ENCODE measurements at places on chromosomes 2 and 18.
A peak's percentile ranks its signal among the peaks of the same experiment; 100 is the strongest.

- no peak for DNase-seq
Measured at GRCh38 chr2:233411162-233411561, 56.9 kb downstream of the DGKD start.

- DNase-seq: no peak
Measured at GRCh38 chr2:121082191-121082590, 202.8 kb downstream of the TFCP2L1 start.

- DNase-seq: peak; percentile 8
Measured at GRCh38 chr2:151518802-151519201, 109.1 kb downstream of the RIF1 start.

DNA sequence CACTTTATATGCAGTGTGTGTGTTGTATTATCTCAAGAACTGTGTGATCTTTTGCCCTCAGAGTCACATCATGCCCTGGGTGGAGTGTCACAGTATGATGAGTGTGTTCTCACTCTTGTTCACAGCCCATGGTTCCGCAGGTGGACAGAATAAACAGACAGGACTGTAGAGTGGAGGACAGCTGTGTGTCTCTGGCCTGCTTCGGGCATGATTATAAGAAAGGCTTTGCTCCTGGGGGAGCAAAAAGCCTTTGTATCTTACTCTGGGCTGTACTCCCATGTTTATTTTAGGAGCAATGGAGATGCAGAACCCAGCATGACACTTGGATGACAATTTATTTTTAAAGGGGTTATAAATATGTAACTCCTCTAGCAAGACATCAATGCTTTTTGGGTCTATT lies 371.7 kb upstream of the MEX3C start:
- DNase-seq: no peak

GRCh38 chr2:98123286-98123685 lies 36.3 kb downstream of the VWA3B start:
- DNase-seq: no peak

DNA sequence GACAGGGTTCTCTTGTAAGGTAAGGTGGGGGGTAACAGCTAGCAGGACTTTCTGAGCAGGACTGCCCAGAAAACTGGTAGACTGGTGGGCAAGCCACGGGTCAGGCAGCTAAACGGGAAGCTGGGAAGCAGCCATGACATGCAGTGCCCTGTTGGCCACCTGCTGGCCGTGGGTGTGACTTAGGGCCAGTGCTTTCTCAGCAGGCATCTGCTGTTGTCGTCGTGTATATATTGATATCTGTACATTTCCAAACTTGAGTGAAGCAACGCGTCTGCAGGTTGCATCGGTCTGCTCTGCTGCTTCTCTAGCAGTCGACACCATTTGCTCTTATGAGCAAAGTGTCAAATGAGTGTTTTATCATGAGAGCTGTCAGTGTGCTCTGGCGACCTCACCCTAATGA lies 31.0 kb downstream of the COA5 start:
- no peak for DNase-seq

- DNase-seq: no peak
Measured at GRCh38 chr2:232842689-232843088, 27.4 kb upstream of the SNORC start.

- no peak for DNase-seq
Measured at GRCh38 chr2:238845583-238846377, 2.1 kb upstream of the TWIST2 start.

GRCh38 chr2:168256448-168256847 lies 9.1 kb upstream of the STK39 start:
- no peak for DNase-seq

- no peak for DNase-seq
Measured at GRCh38 chr2:11680901-11681721, 11.1 kb upstream of the NTSR2 start.

GRCh38 chr2:109318150-109318948 lies 189.3 kb downstream of the SH3RF3 start:
- peak; percentile 94 for DNase-seq

GRCh38 chr18:36153771-36154170 lies 24.1 kb downstream of the ELP2 start:
- DNase-seq: peak; percentile 53

DNA sequence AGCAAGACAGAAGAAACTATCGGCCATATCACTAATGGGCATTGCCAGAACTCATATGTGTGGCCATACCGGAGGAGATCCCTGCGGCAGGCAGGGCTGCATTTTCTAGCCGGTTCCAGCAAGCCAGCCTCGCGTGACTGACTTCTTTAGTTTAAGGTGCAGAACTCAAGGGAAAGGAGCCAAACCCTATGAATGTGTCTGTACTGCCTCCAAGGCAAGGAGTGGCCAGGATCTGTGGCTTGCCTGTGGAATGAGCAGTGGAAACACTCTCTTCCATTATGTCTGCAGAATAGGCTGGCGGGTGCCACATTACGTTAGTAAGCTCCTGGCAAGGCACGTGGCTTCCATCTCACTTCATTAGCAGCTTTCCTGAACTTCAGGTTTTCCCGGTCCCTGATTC lies 137.6 kb downstream of the ATL2 start:
- peak; percentile 82 for DNase-seq

- no peak for DNase-seq
Measured at GRCh38 chr2:158101384-158101926, at the start of gene UPP2. UPP2 (plus strand) TSS chr2:158101876; CDS start chr2:158102064, 188 bp downstream.

DNA sequence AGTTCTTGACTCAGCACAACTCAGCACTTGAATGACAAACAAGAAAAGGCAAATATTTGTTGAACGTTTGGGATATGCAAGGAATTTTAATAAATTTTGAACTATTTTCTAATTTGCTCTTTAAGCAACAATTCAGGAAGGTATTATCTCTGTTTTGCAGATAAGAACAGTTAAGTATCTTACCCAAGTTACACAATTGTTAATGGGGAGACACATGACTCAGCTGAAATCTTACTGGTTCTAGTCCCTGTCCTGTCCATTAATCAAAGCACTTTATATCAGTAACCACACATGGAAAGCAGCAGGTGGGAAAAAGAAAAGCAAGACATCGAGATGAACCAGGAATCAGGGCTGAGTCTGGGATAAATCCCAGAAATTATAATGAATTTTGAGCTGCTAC lies 493.9 kb upstream of the PIK3C3 start:
- DNase-seq: no peak

DNA sequence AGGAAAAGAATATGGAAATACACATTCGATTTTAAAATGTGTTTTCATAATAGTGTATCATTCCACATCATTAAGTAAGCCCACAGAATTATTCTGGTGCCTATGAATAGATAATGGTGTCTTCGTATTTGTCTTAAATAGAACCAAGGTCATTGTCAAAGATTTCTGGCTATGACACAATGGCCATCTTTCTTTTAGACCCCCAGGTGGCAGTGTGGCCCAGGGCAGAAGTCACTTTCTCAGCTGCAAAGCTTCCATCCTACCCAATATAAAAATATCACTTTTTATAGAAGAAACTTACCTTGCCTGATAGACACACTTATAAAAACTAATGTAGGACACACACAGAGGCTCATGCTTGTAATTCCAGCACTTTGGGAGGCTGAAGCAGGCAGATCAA lies 57.5 kb downstream of the ZRANB3 start:
- peak; percentile 6 for DNase-seq

DNA sequence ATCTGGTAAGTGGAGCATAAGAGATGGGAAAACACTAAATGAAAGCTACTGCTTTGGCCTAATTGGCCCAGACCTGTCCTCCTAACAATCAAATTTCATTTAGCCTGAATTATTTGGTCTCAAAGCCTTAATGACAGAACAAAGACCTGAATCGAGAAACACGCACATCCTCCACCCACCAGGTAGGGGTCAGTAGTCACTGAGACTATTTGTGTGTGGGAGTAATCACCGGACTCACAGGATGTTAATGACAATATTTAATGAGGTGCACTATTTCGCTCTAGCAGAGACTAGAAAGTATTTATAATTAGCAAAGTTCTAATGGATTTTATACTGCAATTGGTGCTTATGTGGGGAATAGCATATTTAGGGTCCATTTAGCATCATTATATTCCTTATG lies 68.1 kb downstream of the RBM43 start:
- DNase-seq: no peak

DNA sequence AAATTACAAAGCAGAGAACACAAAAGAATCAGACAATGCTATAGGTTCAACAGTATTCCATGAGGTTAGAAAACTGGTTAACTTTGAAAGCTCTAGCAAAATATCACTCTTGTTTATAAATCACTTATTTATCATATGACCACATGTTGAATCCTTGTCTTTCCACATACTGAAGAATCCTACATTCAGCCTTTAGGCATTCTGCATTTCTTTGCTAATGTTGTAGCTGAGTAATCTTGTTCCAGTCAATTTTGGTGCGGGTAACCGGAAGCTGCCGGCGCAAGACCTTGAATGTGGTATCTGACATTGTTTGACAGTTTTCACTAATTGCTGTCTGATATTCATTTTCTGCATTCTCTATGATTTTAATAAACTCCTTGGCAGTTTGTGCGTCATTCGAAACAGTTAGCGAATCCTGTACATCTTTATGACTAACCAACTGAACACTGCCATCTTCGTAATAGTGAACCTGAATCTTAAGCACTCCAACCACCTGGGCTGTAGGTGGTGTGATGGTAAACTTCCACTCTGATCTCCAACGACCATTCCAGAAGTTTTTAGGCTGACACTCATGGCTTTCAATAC lies 154.1 kb downstream of the BAZ2B start:
- DNase-seq: no peak

- DNase-seq: no peak
Measured at GRCh38 chr2:156037482-156037881, 295.0 kb downstream of the NR4A2 start.

- DNase-seq: peak; percentile 75
Measured at GRCh38 chr18:54883816-54884604, 55.7 kb downstream of the RAB27B start.

- no peak for DNase-seq
Measured at GRCh38 chr2:65940856-65941255, 494.1 kb upstream of the MEIS1 start.

- no peak for DNase-seq
Measured at GRCh38 chr2:22694856-22695255, 690.1 kb upstream of the KLHL29 start.

DNA sequence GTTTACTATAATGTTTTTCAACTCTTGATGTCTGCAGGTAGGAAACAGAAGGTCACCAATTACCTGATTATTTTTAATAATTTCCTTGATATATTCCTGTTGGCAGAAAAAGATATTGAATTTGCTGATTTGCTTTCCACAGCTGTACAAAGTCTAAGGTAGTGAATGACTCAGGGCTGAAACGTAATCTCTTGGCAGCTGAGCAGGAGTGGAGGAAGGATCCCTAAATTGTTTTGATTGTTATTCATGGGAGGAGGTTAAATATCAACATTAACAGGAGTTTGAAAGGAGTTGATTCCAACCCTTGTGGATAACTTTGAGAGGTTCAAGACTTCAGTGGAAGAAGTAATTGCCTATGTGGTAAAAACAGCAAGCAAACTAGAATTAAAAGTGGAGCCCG lies 345.2 kb upstream of the SLC8A1 start:
- peak; percentile 38 for DNase-seq

- no peak for DNase-seq
Measured at GRCh38 chr2:156532989-156533388, 96.8 kb downstream of the GPD2 start.

- DNase-seq: peak; percentile 49
Measured at GRCh38 chr2:219041252-219041651, at the start of gene CFAP65. CFAP65 (minus strand) TSS chr2:219041516; CDS start chr2:219039048, 2,468 bp downstream.

DNA sequence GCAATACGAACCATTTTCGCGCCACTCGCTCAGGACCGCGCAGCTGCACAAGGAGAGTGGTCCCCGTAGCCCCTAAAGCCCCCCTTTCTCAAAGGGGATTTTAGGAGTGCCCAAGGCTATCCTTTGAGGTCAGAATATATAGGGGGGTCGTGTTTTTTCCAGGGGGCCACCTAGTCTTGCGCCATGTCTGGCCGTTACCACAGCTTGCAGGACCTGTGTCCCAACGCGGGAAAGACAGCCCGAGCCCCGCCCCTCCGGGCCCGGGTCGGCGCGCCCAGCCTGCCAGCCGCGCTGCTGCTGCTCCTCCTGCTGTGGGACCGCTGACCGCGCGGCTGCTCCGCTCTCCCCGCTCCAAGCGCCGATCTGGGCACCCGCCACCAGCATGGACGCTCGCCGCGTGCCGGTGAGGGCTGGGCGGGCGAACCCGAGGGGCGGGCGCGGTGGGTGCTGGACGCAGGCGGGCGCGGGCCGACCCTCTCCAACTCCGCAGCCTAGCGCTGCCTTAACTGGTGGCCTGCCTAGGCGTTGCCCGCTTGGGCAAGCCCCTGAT lies at the start of gene CDCA7:
TSS of gene CDCA7 (plus strand) at position 291 of the 550 bp plus-strand sequence. CDS start at position 383, 92 bp downstream.
- peak; percentile 60 for DNase-seq

GRCh38 chr2:207225773-207226172 lies 60.0 kb upstream of the KLF7 start:
- DNase-seq: no peak
